Activated T-cell treated with anti-CD3 and anti-CD28 coated beads, Interleukin-2, amount 50 U/mL, for 48 hours (primary cell): ENCODE measurements at places on chromosomes 13 and 19.

- DNase-seq, result no peak
Measured at GRCh38 chr19:4571305-4571917, 11.9 kb upstream of the SEMA6B start.

DNA sequence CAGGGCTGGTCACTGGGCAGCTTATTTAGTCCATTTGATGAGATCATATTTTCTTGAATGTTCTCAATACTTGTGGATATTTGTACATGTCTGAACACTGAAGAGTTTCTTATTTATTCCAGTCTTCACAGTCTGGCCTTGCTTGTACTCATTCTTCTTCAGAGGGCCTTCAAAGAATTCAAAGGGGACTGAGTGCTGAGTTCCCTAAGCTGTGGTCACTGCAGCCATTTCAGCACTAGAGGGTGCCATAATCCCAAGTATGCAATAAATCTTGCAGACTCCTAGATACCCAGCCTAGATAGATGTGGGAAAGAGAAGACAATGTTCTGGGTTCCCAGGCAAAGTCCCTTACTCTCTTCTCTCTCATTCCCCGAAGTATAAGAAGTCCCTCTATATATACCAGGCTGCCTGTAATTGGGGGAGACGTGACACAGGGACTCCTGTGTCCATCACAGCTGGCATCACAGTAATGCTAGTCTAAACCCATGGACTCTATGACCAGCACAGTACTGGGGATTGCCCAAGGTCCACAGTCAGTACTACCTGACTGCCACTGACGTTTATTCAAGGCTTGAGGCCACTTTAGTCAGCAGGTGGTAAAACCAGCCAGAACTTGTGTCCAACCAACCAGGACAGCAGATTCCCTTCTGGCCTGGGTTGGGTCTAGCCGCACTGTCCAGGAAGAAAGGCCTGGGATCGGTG lies 8.9 kb upstream of the VN1R1 start:
- DNase-seq, result no peak

GRCh38 chr13:31588316-31588715 lies 151.0 kb upstream of the RXFP2 start:
- no peak for DNase-seq

GRCh38 chr19:15404780-15405211 lies 14.0 kb downstream of the AKAP8L start:
- DNase-seq, result no peak

DNA sequence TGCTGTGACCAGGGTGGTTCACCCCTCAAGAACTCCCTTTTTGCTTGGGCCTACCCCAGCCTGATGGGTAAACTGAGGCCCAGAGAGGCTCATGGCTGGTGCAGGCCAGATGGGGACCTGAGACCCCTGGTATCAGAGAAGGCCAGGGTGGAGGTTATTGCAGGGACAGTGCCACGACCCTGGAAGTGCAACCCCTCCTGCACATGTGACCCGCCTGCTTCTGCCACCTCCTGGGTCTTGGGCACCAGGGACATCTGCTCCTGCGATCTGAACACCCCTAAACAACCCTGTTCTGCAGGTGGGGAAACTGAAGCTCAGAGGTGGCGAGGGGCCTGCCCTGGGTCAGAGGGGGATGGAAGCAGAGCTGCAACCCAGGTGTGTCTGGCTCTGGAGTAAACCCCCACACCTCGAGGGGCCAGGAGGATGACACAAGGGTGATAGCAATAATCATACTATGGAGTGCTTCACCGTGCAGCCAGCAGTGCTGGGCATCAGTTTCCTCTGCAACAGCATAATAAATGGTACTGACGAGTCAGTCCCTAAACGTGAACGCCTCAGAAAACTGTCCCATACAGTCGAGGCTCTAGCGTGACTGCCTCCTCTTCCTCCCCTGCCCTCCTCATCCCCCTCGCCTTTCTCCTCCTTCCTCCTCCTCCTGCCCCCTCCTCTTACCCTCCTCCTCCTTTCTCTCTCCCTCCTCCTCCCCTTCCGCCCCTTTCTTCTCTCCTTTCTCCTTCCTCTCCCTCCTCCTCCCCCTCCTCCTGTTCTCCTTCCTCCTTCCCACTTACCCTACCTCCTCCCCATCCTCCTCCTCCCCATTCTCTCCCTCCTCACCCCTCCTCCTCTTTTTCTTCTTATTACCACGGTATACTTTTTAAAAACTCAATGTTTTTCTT lies 4.3 kb downstream of the YJEFN3 start:
- DNase-seq, result no peak

DNA sequence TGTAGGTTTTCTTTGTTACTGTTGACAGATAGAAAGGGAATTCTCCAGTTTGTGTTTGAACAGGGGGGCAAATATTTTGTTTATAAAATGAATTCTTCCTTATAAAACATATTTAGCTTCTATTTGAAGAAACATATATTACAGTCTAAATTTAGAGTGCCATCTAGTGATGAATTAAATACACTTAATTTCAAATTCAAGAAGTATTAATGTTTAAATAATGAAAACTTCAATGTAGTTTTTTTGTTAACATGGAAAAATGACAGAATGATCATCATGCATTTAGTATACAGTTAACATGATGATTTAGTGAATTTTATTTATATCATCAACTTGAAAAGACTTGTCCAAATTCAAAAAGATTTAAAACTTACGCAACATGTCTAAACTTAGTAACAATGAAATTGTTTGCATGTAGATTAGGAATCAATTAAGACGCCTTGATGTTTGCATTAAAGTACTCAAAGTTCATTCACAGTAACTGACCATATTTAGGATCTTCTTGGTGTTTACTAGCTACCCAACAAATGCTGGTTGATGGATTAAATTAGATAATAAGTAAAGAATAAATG lies 765.9 kb upstream of the SLITRK1 start:
- DNase-seq, result no peak

- DNase-seq, result no peak
Measured at GRCh38 chr13:45368571-45368970, 27.6 kb upstream of the TPT1 start.

DNA sequence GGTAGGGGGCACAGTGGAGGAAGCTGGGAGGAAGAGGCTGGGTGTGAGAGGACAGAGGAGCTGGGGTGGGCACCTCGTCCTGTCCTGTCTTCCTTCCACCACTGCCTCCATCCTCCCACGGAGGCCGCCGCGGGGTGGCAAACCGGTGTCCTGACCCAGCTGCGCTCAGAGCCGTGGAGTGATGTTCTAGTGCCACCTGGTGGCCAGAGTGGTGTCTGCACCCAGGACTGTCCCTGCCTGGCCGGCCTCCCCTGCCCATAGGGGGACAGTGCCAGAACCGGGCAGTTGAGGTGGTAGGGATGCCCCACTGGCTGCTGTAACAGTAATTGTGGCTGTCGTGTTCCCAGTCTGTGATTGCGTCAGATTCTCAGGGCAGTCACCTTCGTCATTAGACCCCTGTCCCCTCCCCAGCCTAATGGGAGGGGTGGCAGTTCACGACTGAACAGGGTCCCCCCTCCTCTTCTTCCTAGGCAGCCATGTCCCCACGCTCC lies 11.1 kb upstream of the ARRDC2 start:
- DNase-seq, result peak; percentile 95

DNA sequence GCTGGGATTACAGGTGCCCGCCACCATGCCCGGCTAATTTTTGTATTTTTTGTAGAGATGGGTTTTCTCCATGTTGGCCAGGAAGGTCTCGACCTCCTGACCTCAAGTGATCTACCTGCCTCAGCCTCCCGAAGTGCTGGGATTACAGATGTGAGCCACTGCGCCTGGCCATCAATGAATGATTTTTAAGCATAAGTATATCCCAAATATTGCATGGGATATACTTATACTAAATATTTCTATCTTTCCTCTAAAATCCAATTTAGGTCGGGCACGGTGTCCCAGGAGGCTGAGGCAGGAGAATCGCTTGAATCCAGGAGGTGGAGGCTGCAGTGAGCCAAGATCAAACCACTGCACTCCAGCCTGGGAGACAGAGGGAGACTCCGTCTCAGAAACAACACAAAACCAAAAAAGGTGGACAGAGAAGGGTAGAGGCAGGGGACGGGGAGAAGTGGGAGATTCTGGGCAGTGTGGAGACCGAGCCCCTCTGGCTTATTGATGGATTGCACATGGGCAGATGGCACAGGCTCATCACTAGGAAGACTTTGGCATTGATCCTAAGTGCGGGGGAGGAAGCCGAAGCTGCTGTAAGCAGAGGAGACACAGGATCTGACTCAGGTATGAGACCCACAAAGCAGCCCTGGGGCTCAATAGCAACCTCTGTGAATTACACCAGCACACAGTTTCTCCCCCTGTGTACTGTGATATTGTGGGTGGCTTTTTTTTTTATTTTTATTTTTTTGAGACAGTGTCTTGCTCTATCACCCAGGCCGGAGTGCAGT lies 13.5 kb downstream of the ARRDC5 start:
- no peak for DNase-seq

DNA sequence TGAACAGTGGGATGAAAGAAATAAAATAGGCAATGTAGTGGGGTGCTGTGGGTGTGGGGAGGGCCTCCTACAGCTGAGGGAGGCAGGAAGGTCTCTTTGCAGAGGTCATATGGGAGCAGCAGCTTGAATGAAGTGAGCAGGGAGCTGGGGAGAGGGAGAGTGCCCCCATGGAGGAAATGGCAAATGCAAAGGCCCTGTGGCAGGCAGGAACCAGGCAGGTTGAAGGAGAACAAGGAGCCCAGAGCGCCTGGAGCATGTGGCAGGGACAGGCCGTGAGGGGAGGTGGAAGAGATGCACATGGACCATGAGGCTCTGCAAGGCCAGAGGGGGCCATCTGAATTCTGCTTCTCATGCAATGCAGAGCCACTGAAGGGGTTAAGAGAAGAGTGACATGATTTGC lies 191.8 kb downstream of the URI1 start:
- DNase-seq, result no peak

DNA sequence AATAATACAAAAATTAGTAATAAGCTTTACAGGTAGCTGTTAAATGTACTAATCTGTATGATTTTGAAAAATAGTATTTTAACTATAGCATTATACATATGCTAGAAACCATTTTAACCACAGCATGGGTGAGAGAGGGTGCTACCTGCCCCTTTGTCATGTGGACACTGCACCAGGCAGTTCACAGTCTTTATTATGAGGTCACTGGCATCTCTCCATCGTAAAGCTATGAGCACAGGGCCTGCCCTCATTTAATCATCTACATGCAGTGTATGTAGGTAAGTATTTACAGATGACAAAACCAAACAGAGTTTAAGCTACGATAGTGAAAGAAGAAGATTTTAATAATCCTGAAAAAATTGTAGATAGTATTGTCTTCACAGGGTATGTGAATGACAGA lies 21.7 kb downstream of the EDNRB start:
- DNase-seq, result no peak

GRCh38 chr13:26247608-26248007 lies 6.3 kb upstream of the CDK8 start:
- DNase-seq, result no peak
